A375 (cell line): ENCODE measurements at places on chromosomes 7 and 10. TPM values are rescaled to one million over a fixed set of nuclear protein-coding genes. Genes with fewer than 3 reads are reported as not detected.

SEC23IP gene
- total RNA-seq, result 51.0 and 76.4 TPM in 2 replicates

PNLIPRP2 gene
- not detected in 2 replicates for total RNA-seq

CD36 gene
- total RNA-seq, result not detected in 2 replicates

EBF3 gene
- total RNA-seq, result 16.1 and 18.5 TPM in 2 replicates
